DMS153 (cell line): ENCODE measurements at places on chromosomes 16 and 17.

GRCh38 chr16:67199808-67200198 is 872 bp downstream of the ELMO3 start:
- no peak for DNase-seq

GRCh38 chr17:65797809-65798208 is 236.4 kb upstream of the AXIN2 start:
- DNase-seq: no peak

DNA sequence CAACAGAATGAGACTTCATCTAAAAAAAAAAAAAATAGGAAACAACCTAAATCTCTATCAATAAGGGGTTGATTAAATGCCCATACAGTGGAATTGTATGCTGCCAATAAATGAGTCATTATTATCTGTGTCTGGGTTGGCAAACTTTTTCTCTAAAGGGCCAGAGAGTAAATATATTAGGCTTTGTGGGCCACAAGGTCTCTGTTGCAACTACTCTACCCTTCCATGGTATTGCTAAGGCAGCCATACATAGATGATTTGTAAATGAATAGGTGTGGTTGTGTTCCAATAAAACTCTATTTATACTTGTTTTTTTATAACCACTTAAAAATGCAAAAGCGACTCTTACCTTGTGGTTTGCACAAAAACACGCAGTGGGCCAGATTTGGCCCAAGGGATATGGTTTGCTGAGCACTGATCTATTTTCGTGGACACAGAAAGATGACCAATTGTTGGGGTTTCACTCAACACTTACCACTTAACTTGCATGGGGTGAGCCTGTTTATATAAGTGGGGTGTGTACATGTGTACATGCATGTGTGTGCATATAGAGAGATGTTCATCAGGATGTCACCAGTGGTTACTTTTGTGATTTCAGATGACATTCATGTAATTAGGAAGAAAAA is 12.4 kb upstream of the IL4R start:
- DNase-seq: no peak

GRCh38 chr16:4401094-4401501 is 15.3 kb downstream of the CORO7 start:
- DNase-seq: no peak

- no peak for DNase-seq
These were observed 37.0 kb downstream of the NUBP1 start for GRCh38 chr16:10780628-10781027.

- no peak for DNase-seq
These were observed 6.5 kb upstream of the MTMR4 start for GRCh38 chr17:58520843-58521430.

DNA sequence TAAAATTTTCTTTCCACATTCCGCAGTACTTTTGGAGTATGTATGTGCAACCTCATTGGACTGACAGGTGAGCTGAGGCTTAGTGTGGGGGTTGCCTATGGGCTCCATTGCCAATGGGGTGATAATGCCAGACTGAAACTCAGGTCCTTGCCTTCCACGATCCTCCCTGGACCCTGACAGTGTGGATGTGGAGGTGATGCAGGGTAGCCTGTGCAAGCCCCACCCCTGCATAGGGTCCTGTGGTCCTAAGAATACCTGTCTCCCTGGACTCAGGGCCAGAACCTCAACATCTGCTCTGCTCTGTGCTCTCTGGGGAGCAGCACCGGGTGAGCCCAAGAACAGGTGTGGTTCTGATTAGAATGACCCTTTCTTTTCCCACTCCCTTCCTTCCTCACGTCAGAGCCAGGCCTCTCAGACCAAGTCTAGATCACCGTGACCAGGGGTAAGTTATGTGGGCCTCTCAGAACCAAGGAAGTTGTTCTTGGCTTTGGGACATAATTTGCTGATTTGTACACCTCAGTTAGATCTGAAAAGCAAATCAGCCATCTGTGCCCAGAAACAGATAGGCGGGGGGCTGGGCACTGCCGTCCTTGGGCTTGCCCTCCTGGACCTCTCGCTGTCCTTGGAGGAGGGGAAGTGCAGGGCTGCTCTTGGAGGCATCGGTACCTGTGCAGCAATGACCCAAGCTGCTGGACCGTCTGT is 8.4 kb upstream of the TNS4 start:
- no peak for DNase-seq

DNA sequence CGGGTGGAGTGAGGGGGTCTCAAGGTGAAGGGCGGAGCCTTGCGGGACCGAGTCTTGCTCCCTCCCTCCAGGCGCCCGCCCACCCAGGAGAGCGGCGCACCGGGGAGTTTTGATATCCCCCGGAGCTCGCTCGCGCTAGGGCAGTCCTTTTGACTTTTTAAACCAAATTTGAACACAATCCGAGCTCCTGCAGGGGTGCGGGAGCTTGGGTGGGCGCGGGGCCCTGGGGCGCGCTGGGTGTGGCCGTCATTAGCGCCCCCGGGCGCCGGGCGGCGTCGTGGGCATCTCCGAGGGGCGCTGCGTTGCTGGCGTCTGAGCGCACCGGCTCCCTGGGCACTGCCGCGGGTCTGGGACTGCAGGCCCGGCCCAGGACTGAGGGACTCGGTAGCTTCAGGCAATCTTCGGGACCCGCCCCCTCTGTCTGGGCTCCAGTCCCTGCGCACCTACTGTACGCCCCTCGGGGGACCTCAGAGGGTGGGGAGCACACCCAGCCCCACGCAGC is 10.9 kb downstream of the MAF start:
- DNase-seq: no peak
